ENCODE measurements at places on chromosomes 12 and 14.

- DNase-seq = no peak
Measured at GRCh38 chr12:103102225-103102744, 144.8 kb downstream of the ASCL1 start.

DNA sequence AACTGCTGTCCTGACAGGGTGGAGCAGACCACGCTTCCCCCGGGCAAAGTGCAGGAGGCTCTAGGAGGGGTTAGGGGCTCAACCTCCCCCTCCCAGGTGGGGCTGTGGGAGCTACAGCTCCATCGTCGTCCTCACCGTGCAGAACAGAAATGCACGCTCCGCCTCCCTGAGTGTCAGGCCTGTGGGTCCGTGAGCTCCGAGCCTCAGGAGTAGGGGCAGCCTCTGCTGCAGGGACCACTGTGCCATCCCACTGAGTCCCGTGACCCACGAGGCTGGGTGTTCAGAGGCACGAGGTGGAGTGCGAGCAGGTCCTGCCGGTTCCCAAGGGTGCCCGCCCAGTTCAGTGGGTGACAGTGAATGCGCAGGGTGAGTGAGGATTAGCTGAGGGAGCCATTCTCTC, 48.6 kb downstream of the CACNA1C start:
- no peak for DNase-seq

GRCh38 chr12:127126260-127126628, 1140.7 kb upstream of the TMEM132C start:
- no peak for DNase-seq

GRCh38 chr12:26622601-26623000, 210.4 kb downstream of the ITPR2 start:
- DNase-seq = no peak

GRCh38 chr12:69479675-69480074, 9.5 kb downstream of the FRS2 start:
- no peak for DNase-seq

Measured in stimulated activated CD8-positive, alpha-beta memory T cell treated with anti-CD3 and anti-CD28 coated beads, Interleukin-2, amount 100 ng/mL, for 1 hour (primary cell).